Activated CD4-positive, alpha-beta T cell treated with anti-CD3 and anti-CD28 coated beads, Interleukin-2, amount 50 U/mL, for 24 hours (primary cell): ENCODE measurements at places on chromosomes 11 and 22.

- DNase-seq: no peak
These were observed 67.3 kb downstream of the RSF1 start for GRCh38 chr11:77753230-77753629.

DNA sequence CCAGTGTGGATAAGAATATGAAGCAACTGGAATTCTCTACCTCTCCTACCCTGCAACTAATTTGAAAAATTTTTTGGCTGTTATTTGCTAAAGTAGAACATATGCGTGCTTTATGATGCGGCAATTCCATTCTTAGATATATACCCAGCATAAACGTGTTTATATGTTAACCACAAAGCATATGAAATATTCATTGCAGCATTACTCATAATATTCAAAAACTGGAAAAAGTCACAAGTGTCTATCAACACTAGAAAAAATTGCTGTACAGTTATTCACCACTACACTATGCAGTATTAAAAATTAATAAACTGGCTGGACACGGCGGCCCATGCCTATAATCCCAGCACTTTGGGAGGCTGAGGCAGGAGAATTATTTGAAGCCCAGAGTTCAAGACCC is 226.4 kb downstream of the LUZP2 start:
- DNase-seq: no peak

DNA sequence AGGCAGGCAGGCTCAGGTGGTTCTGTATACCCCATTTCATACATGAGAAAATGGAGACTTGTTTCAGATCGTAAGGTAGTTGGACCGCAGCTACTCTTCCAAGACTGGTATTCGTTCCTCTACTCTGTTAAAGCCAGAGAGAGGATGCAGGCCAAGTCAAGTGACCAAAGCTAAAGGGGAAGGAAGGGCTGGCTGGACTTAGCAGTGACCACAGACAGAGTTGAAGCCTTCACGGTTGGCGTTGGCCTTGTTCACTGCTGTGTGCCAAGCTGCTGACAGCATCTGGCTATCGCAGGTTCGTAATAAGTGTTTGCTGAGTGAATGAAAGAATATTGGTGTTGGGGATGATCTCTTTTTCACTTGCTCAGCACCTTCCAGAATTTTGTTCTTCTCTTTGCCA is 64.2 kb downstream of the PTPRJ start:
- DNase-seq: no peak

- no peak for DNase-seq
These were observed 1084.9 kb downstream of the BRD1 start for GRCh38 chr22:48742556-48743343.

- no peak for DNase-seq
These were observed 2.1 kb downstream of the ARHGEF12 start for GRCh38 chr11:120338107-120338933.

GRCh38 chr11:44004452-44005062 is 43.2 kb upstream of the ACCSL start:
- DNase-seq: no peak

GRCh38 chr22:41491374-41492100 is 22.6 kb downstream of the ACO2 start:
- DNase-seq: no peak

- DNase-seq: no peak
These were observed 28.2 kb upstream of the OPCML start for GRCh38 chr11:133560472-133560855.

- DNase-seq: no peak
These were observed 3.1 kb upstream of the KCNQ1OT1 start for GRCh38 chr11:2702771-2703362.

GRCh38 chr11:65547446-65548125 is 10.6 kb downstream of the LTBP3 start:
- no peak for DNase-seq

GRCh38 chr11:2877474-2877873 is 8.1 kb downstream of the CDKN1C start:
- no peak for DNase-seq

DNA sequence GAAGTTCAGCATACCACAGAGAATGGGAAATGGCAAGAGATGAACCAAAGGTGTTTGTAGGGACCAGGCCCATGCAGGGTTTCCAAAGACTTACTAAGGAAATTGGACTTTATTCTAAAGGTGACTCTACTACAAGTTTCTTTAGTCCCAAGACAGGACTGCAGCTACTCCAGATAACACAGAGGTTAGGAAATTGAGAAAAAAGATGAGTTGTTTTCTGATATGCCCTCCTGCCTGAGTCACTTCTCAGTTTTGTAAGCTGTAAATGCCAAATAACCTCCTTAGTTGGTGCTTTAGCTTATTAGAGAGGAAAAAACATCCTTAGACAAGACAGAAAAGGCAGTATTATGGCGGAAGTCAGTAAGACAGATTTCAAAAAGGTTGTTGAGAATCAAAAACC is 95.9 kb downstream of the C11orf58 start:
- DNase-seq: no peak

GRCh38 chr22:41003976-41004375 is 52.8 kb downstream of the RBX1 start:
- no peak for DNase-seq

DNA sequence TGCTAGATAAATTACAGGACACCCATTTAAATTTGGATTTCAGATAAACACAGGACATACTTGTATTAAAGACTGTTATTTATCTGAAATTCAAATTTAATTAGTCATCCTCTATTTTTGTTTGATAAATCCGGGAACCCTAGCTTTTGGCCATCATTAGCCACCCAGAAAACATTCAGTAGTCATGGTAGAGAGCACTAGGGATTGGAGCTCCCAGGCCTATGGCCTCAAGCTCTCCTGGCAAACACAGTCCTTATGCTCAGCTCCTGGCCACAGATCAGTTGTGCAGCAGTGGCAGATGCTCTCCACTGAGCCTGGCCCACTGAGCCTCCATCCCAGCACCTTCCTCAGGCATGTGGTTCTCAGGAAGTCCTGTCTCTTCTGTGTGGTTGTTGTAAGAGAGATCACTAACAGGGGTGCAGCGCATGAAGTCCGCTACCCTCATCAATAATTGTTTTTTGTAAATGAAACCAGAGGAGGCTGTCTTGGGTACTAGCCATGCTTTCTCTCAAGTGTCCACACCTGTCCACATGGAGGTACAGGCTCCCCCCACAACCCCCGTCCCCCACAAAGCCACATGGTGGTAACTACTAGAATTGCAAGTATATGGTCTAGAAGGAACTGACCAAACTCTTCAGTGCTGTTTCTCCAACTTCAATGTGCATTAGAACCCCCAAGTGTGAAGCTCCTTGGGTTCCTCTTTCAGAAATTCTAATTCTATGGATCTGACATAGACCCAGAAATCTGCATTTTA is 1.1 kb upstream of the IRAG1 start:
- DNase-seq: no peak

- DNase-seq: no peak
These were observed 5.7 kb downstream of the ZFTA start for GRCh38 chr11:63762654-63763495.

GRCh38 chr22:40965936-40966725 is 15.0 kb downstream of the RBX1 start:
- no peak for DNase-seq

DNA sequence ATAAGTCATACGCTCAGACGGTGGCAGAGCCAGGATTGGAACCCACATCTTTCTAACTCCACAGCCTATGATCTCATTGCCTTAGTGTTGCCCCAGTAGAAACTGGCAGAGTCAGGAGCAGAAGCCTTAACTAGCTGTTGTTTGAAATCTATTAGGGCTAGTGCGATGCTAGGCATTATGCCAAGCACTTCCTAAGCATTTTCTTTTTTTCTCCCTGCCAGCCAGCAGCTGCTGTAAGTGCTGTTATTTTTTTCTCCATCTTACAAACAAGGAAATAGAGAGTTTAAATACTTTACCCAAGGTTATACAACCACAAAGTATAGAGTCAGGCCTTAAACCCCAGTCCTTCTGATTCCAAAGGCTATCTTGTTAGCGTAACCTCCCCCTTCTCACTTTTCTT is 161.0 kb upstream of the SORL1-AS1 start:
- DNase-seq: no peak

DNA sequence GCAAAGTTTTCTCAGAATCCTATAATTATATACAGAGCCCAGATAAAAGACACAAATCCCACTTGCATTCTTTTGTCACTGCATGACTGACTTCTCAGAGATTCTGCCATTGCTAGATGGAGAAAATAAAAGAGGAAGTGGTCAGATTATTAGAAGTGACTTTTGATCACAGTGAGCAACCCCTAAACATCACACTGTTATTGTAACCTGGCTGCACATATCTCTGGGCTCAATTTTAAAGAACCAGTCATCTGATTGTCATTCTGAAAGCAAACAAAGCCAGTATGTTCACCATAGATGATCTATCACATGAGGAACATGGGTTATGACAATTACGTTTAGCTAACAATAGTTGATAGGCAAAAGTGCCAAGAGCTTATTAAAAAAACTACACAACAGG is 47.8 kb downstream of the COPB1 start:
- no peak for DNase-seq

DNA sequence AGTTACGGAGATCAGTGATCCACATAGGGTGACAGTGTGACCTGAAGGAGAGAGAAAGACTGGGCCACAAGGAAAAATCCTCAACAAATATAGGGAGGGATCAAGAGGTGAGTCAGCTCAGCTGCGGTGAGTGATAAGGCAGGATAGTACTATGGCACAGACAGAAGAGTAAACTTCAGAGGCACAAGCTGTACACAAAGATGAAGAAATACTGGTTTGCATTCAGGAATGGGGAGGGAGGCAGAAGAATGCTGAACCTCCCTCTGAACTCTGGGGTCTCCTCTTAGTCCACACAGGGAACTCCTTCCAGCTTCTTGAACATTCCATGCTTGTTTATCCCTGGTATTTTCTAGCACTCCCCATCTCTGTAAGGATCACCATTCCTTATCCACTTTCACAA is 162.7 kb downstream of the BARX2 start:
- no peak for DNase-seq

DNA sequence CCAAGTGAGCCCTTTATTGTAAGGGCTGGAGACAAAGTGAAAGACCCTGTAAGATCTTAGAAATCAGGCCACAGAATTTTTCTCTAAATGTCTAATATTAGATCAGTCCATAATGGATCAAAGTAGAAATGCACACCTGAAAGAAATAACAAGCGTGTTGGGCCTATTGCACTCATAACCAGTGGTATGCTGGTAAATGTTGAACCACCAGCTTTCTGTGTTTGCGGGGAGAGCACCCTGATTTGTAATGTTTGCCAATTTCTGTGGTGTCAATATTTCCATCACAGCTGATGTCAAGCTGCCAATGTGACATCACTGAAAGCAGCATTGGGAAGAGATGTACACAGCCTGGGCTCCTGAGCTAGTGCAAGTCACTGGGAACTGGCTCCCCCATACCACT is 46.2 kb downstream of the ENDOD1 start:
- no peak for DNase-seq

DNA sequence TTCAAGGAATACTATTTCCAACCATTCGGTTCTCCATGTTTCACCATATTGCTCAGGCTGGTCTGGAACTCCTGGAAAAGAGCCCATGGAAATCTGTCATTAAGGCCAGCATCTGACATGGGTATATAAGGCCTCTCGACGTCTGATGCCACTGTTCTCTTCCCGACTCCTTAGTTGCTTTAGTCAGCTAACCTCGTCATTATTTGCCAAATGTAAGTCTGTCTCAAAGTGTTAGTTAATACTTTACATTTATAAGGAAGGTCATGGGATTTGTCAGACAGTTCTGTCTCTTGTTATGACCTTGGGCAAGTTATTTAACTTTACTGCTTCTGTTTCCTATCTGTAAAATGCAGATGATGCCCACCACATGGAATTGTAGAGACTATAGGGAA is 1.6 kb downstream of the MRPL48 start:
- DNase-seq: no peak

DNA sequence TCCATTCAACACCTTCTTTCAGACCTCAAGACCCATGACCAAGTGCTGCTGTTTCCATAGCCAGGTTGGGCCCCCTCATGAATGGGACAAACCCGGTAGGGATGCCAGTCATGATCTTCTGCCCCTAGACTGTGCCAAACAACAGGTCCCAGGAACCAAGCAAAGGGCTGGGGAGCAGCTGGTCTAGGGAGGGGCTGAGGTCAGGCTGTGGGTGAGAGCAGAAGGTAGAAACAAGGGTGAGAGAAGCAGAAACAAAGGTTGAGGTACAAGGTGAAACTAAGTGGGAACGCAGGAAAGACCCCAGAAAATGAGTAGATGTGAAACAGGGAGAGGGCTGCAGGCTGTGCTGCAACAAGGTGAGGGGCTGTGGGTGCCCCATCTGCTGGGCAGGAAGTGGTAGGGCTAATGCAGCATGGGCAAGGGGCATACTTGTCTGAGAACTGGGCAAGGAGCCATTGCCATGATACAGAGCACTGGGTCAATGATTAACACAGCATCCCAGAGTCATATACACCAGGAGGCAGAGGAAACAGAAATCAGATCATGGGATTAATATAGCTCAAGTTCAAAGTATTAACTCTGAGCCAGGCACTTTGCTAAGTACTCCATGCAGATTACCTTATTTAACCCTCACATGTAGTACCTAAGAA is 45.9 kb downstream of the SLC1A2 start:
- DNase-seq: no peak

- DNase-seq: no peak
These were observed 40.2 kb upstream of the BDNF start for GRCh38 chr11:27740362-27741013.

- no peak for DNase-seq
These were observed 114.9 kb upstream of the LARGE1 start for GRCh38 chr22:34035209-34035608.

DNA sequence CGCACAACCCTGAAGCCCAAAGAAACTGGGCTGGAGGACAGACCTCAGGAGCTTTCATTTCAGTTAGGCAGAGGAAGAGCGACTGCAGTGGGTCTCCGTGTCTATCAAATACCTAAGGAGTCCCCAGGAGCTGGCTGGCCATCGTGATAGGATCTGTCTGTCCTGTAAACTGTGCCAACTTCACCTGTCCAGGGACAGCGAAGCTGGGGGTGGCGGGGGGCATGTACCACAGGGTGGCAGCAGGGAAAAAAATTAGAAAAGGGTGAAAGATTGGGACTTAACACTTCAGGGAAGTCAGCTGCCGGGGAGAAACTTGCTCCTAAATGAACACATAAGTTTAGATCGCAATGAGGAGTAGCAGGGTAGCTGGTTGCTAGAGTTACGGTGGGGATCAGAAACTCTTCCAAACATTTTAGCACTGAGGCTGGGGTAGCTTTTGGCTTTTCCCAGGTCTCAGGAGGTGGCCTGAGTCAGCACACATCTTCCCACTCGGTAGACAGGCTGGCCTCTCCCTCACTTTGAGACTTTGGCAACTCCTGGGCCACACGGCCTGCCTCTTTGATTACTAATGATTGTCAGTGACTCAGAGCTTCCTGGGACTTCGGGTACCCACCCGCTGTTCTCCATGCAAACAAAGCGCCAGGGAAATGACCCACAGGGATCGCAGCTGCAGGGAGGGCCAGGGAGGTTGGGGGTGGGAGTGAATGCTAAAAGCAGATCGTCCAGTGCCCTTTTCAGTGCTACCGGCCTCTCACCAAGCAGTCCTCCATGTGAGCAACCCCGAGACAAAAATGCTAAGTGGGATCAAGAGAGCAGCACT is 2.9 kb upstream of the MTFP1 start:
- peak; percentile 44 for DNase-seq

- no peak for DNase-seq
These were observed 9.9 kb upstream of the NDUFS8 start for GRCh38 chr11:68020575-68020974.

- DNase-seq: no peak
These were observed 18.2 kb upstream of the CCDC34 start for GRCh38 chr11:27381238-27381666.

GRCh38 chr11:131710511-131710910 is 340.1 kb downstream of the NTM start:
- no peak for DNase-seq
